Neural progenitor cell (in vitro differentiated cells): ENCODE measurements at places on chromosomes 7 and 10. TPM values are rescaled to one million over a fixed set of nuclear protein-coding genes. Genes with fewer than 3 reads are reported as not detected.

The AQP1 gene
- total RNA-seq: 0.87 TPM in 1 of 2 replicates, not detected in the other

The LRIT1 gene
- total RNA-seq: not detected in 2 replicates

The AOAH gene
- 5.5 and 5.9 TPM in 2 replicates for total RNA-seq

DNA sequence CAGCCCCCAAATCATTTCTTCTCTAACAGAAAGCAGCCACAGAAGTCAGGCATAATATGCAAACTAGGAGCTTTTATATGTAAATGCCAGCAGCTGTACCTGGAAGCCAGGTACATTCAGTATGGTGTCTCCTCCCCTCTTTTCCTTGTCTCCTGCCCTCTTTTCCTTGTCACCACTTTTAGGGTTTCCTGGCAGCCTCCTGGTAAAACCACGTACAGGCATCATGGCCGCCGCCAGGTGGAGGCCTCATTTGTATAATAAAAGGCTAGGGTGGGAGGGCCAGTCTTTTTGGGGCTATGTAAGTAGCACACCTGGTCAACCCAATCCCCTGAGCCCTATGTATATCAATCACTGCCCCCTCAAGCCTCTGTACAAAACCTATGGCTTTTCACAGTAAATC lies 28.7 kb downstream of the PDZD8 start:
- peak; percentile 11 for DNase-seq

DNA sequence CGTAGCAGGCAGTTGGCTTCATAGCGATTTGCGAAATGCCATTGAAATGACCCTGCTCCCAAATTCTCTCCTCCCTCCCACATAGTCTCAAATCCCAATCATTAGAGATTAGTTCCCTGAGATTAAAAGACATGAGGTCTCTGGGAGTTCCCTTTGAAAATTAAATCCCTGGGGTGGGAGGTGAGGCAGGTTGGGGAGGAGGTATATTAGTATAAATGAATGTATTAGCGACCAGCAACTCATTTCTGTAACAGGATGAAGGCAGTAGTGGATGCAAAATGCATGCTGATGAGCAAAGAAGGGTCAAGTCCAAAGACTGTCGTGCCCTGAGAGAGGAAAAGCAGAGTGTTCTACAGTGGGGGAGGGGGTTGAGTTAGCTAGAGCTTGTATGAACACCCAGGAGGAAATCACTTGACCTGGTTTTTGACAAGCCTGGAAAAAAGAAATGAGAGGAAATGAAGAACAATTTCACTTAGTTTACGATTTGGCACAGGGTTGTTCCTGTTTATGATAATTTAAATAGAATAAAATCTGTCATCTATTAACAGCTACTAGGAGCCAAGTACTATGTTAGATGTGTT lies 79.6 kb upstream of the MTPN start:
- DNase-seq: no peak

- no peak for DNase-seq
These were observed 19.0 kb upstream of the ITGB8 start for GRCh38 chr7:20311743-20312042.

- no peak for DNase-seq
These were observed 615.6 kb downstream of the KCNMA1 start for GRCh38 chr10:77021966-77022490.

GRCh38 chr7:75950111-75950681 lies 35.2 kb downstream of the POR start:
- DNase-seq: no peak

DNA sequence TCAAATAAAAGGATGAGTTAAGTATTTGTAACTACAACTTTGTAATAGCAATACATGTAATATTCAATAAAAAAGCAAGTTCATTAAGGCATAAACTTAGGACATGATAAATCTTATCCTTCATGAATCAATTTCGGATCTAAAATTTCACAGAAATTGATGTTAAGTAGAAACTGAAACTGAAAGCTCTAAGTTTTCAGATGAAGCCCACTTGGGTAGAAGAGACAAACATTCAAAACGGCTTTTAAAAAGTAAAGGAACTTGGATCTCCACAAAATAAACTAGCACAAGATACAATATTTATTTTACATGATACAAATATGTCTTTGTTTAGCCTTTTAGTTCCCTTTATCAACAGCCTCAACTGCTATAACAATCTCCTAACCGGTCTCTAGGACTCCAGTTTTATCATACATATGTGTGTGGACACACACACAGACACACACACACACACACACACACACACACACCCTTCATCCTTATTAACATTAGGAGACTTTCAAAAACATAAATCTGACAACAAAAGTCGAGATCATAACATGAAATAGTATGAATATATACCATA lies 83.7 kb downstream of the USP6NL start:
- DNase-seq: no peak

DNA sequence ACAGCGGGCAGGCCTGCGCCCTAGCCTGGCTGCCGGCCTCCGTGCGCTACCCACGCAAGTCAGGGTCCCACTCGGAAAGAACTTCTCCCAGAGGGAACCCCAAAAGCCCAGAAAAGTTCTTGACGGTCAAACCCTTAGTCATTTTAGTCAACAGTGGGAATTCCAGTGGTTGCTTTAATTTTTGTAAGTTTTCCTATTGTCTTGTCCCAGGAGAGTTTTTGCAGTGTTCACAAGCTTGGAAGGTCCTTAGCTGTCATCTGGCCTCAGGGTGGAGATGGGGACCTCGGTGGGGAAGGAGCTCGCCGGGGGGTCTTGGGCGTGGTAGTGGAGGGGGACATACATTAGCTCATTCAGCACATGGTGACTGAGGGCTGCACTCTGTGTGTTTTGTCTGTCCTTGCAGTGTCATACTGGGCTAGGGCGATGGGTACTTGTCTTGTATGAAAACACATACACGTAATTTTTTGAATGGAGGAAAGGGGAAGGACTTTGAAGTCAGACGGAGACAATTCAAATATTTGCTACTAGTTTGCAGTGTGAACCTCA lies 736 bp downstream of the MINDY4 start:
- DNase-seq: peak; percentile 19

DNA sequence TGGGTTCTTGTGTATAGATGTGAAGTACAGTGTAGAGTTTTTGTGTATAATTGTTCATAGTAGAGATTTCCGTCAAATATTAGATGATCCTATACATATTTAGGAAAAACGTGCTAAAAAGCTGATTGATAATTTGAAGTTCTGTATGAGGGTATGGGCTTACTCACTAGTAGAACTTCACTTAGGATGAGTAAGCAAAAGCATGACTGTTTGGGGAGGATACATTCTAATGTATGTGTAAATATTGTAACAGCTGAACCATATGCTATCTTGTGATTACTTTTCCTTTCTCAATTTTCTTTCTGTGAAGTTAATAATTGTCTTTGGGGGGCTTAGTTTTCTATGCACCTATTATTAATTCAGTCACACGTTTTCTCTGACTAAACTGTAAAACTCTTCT lies 53.2 kb upstream of the PDK4 start:
- DNase-seq: no peak

DNA sequence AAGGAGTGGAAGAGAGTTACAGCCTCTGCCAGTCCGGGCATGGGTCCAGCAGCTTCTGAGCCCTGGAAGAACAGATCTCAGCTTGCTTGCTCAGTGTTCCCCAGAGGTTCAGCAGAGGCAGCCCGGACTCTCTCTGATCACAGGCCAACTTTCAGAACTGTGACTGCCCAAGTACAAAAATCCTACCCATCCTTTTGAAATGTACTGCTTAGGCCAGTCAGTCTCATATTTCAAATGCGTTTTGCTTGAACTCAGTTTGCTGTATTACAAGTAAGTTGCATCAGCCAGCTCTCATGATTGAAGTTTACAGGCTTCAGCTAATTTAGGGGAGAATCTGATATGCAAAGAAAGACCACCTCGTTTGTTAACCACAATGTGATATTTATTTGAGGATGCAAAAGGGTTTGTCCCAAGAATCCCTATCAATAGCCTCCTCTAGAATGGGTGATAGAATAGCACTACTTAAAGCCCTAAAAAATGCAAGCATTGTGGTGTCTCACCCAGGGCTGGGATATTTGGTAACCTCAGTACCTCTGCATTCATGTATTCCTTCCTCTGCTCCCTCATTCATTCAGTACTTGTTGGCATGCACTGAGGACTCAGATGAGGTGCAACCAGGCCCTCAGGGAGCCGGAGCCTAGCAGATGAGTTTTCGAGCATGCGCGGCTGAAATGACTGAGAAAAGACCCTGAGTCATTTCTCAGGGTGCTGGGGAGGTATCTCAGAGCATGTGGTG lies 7.0 kb downstream of the AIMP2 start:
- no peak for DNase-seq
